BJ (cell line): ENCODE measurements at places on chromosomes 5 and 9. TPM values are rescaled to one million over a fixed set of nuclear protein-coding genes. Genes with fewer than 3 reads are reported as not detected.

DNA sequence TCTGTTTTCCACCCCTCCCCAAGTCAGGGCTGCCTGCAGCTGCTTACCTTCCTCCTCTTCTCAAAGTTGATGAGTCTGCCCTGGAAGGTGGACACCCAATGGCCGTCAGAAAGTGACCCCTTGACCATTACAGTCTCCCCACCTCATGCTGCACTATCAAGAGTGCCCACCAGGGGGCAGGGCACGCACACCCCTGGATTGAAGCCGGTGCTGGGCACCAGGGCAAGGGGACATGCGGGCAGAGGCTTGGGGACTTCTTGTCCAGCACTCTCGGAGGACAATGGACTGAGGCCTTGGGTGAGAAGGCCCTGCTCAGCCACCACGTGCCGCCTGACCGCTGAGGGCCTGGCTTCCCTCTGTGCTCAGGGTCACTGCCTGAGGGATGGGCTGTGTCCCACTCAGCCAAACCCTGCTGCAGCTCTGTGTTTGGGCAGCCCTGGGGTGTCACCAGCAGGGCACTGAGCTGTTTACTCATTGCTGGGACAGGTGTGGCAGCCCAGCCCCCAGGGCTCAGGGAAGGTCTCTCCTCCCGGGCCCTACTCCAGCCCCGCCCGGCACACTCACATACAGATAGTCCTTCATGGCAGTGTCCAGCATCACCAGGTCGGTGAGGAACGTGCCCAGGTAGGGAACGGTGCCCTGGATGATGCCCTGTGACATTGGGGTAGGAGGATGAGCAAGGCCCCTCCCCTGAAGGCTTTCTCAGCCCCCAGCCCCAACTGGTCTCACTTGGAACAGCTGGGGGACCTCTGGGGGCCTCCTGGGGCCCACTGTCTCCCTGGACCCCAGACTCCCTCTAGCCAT lies 17.7 kb downstream of the RALGDS start:
- no peak for DNase-seq

ADRA1B gene
- polyA plus RNA-seq: 1.1 and 2.1 TPM in 2 replicates

- peak; percentile 49 for DNase-seq
These were observed 315.0 kb downstream of the FER start for GRCh38 chr5:109062664-109063063.

DNA sequence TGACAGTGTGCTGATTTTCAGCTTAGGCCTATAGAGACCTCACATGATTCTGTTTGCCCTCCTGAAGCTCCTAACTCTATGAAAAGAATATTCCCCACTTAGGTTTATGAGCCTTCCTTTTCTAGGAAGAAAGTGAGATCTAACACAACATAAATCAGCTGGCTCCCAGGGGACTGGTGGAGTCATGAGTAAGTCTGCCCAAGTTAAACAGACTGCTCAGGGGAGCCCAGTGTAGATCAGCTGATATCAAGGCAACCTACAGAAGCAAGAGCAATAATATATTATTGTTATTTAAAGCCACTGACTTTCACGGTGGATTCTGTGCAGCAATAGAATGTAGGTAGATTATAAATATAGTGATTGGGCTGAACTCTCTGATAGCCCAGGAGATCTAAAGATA lies 1978.6 kb upstream of the CDH6 start:
- no peak for DNase-seq

GRCh38 chr5:172776235-172776594 lies 5.2 kb upstream of the DUSP1 start:
- no peak for DNase-seq

DNA sequence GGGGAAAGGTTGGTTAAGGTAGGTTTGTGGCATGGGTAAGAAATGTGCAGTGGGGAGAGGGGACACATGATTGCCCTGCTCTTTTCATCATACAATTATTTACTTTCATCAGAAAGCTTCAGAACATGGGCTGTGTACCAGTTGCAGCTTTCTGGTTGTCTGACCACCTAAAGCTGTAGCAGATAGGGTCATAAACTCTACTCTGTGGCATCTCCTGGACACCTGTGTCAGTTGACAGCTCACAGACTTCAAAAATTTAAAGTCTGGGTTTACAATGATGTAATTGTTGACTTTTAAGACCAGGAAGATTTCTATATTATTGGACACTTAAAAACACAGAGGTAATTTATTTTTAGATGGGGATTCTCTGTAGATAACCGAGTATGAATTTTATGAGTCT lies 222.7 kb upstream of the PRR16 start:
- DNase-seq: no peak

ASPN gene
- 3.4 and 8.2 TPM in 2 replicates for polyA plus RNA-seq

STKLD1 gene
- polyA plus RNA-seq: 0.70 and 1.2 TPM in 2 replicates

DNA sequence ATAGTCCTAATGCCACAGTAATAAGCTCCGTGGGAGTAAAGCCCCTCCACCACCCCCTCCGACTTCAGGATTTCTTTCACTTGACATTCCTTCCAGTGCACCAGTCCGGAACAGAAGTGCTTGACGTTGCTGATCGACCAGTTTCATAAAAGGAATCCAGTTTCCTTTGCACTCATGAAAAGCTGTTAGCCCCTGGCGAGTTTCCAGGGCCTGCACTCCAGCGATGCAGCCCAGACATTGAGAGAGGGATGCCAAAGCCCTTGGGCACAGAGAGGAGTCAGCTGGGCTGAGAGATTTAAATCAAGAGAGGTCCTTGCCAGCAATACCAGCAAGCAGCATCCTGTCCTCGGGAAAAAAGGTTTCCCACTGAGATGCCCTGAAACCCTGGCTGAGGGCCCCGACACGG lies 170.1 kb downstream of the GABBR2 start:
- DNase-seq: no peak

DNA sequence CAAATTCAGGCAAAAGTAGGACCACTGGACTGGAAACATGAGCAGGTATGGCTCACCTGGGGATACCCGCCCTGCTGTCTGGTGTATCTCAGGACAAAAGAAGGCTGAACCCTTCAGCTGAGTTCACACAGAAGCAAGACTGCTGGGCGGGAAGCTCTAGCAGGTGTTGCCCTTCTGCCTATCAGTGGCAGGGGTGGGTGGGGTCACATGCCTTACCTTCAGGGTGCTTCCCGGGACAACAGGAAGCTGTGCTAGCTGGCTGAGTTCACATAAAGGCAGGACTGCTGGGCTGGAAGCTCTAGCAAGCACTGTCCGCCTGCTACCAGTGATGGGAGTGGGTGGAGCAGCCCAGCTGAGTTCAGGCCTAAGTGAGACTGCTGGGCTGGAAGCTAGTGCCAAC lies 498.8 kb upstream of the ZNF608 start:
- no peak for DNase-seq

SUSD3 gene
- polyA plus RNA-seq: 0.98 and 1.9 TPM in 2 replicates

DNA sequence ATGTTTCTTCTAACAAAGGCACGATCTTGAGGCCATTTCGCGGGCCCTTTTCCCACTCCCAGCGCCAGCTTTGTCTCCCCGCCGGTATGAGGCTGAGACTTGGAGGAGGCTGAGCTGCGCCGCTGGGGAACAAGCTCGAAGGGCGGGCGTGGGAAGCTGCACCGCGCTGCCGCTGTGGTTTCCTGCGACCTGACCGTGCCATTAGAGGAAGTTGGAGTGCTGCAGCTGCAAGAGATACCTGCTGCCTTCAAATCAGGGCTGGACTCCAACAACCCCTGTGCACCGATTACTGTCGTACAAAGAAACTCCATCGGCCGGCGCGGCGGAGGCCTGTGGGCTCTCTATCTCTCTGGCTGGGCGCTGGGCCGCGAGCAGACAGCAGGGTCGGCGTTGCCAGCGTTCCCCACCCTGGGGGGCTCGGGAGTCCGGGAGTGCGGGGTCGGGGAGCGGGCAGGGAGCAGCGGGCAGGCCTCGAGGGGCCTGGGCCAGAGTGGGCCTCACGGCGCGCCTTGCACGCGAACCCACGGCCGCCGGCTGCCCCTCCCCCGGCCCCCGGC lies 1.3 kb upstream of the ERBIN start:
- no peak for DNase-seq

- no peak for DNase-seq
These were observed 15.2 kb upstream of the PHYKPL start for GRCh38 chr5:178247481-178248456.

GRCh38 chr5:172573120-172573882 lies 67.8 kb upstream of the NEURL1B start:
- no peak for DNase-seq

GRCh38 chr5:54390015-54390414 lies 65.5 kb upstream of the HSPB3 start:
- peak; percentile 55 for DNase-seq

DNA sequence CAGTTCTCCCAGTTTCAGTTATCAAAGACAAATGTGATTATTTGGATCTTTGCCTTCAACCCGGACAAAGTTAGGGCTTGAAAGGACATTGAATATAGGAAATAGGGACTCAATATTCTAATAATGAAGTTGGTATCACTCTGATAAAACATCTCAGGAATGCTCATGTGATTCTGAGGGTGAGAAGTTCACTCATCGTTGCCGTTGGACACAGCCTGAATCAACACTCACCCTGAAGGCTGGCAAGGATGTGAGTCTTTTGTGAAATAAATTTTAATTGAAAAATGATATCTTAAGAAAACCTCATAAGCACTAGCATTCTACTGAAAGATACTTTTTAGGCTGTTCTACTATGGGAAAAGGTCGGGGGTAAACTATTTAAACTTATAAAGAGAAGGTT lies 44.8 kb upstream of the C9orf72 start:
- no peak for DNase-seq
